ENCODE measurements at places on chromosomes 6 and 20.

DNA sequence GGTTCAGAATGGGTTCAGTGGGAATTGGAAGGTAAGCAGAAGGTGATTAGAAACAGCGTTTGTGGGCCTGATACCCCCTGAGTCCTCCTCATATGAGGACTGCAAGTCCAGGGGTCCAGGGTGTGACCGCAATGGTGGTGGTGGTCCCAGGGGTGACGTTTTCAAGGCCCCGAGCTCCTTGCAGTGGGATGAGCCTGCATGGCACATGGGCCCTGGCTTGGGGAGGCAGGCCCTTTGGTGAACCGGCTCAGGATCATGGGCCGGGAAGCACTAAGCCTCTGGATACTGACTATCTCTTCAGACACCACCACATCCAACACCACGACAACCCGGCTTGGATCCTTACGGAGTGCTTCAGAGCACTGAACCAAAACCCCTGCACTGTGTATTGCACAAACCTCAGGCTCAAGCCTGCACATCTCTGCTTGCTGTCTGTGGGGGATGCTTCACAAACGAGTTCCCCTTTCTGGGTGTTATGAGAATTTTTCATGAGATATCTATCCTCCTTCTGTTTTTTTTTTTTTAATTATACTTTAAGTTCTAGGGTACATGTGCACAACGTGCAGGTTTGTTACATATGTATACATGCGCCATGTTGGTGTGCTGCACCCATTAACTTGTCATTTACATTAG lies 67.9 kb downstream of the STK35 start:
- DNase-seq: no peak

- peak; percentile 67 for DNase-seq
These were observed 88.4 kb downstream of the HFE start for GRCh38 chr6:26175428-26176181.

DNA sequence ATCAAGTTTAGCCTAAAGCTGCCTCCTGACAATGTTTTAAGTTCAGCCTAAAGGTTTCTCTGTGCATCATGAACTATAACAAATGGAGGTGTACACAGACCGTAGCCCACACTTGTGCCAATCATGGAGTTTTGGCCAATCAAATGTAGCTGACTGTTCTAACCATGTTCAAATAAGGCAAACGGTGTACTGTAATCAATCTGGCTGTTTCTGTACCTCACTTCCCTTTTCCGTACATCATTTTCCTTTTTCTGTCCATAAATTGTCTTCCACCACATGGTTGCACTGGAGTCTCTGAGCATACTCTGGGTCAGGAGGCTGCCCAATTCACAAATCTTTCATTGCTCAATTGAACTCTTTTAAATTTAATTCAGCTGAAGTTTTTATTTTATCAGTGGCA lies 132.2 kb upstream of the UST start:
- DNase-seq: no peak

DNA sequence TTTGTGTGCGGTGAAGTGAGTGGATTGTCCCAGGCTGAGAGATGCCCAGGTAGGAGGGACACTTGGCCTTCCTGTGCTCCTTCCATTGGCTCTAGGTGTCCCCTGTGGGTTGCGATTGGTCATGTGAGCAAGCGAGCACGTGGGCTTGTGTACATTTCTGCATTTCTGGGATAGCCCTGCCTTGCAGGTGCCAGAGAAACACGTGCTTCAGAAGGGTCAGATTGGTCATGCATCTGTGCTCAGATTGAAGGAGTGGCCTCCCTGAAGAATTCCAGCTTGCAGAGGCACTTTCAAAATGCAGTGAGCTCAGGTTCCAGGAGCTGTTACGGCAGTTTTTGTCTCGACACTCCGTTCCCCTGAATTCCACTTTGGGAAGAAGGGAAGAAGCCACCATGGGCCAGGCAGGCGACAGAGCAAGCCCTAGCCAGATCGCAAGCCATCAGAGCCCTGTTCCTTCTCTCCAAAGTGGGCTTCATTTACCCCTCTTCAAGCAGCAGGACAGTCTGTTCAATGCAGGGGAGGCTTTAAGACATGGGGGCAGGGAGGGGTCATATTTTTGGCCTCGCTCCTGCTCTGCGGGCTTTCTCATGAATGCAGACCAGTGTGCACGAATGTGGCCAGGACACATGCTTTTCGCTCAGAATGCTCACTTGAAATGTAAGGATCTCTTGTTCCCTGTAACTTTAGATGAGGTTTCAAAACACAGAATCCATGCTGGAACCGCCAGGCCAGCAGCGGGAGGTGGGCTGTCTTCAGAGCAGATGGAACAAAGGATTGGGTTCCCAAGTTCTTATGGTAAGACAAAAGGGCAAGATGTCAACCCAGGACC lies 78.6 kb upstream of the AKAP12 start:
- peak; percentile 34 for DNase-seq

- DNase-seq: no peak
These were observed 163.7 kb downstream of the MAFB start for GRCh38 chr20:40525351-40525750.

- no peak for DNase-seq
These were observed 104.9 kb downstream of the SYNDIG1 start for GRCh38 chr20:24574307-24574706.

- no peak for DNase-seq
These were observed 5.5 kb upstream of the EPB41L1 start for GRCh38 chr20:36149012-36149411.

DNA sequence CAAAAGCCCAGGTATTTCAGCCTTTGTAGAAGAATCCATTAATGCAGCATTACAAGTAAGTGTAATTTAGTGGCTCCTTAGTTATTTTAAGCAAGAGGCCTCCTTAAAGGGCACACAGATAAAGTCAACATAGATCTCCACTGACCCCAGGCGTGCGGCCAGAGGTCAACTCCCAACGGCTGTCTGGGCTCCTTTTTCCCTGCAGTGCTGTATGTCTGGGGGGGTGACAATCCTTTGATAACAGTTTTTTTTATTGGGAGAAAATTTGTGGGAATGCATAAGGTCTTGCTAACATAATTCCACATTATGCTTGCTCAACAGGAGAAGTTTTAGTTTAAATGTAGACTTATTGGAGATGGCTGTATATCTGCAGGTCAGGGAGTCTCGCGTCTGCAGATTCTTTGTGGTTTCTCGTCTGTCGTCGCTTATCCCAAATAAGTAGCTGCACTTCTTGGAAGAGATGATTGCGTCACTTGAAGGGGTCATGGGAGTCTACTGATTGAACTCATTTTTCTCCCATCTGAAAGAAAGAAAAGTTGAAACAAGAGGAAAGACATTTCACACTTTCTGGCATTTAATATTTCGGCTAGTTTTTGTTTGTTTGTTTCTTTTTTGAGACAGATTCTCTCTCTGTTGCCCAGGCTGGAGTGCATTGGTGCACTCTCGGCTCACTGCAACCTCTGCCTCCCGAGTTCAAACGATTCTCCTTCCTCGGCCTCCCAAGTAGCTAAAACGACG lies 151.7 kb upstream of the AKAP12 start:
- no peak for DNase-seq

- no peak for DNase-seq
These were observed 18.7 kb upstream of the TOP1 start for GRCh38 chr20:41009946-41010345.

GRCh38 chr20:40279390-40279789 lies 409.6 kb downstream of the MAFB start:
- peak; percentile 50 for DNase-seq

GRCh38 chr6:52595000-52595795 lies 18.3 kb upstream of the TRAM2 start:
- DNase-seq: peak; percentile 91

DNA sequence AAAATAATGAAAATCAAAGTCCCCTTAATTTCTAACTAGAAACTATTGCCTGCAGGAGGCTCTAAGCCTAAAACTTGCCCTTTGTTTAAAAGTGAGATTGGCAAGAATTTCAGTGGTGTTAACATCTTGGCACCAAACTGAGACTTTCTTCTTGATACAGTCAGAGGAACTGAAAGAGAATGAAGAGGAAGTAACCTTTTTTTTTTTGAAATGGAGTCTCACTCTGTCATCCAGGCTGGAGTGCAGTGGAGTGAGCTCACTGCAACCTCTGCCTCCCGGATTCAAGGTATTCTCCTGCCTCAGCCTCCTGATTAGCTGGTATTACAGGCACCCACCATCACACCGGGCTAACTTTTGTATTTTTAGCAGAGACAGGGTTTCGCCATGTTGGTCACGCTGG lies 3.6 kb downstream of the DOP1A start:
- no peak for DNase-seq

DNA sequence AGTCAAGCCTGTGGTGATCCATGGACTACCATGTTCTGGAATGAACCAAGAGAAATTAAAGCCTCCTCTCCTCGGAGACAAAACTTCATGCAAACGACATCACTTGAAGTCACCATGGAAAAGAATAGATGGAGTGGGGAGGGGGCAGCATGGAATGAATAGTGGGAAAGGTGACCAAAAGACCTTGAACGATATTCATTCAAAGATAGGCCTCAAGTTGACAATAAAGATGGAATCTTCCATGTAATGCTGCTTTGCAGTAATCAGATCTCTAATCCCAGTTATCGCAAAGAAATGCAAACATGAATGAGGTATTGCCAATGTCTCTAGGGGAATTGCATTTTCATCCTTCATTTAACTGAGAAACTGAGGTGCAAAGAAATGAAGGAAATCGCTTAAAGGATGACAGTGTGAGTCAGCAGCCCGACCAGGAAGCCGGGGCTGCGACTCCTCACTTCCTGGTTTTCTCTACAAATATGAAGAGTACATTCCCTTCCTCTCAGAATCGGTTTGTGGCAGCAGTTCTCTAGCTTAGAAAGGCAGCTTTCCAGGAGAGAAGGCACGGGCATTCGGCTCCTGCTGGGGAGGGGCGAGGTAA lies 65.6 kb upstream of the RREB1 start:
- no peak for DNase-seq

DNA sequence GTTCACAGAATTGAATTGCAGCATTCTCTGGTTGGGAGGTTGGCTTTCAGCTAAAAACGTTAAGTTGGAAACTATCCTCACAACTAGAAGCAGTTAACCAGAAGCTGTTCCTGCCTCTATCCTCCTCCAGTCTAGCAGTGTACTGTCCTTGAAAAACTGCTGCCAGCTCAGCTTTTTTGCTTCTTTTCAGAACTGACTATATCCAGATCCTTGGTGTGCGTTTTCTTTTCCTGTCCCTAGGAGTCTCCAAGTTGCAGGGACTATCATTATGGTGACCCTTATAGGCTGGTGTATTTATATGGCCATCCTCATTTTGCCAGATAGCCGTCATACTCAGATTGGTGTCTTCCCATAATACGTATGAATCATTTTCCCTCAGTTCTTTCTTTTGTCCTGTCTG lies 5.5 kb downstream of the ITCH start:
- no peak for DNase-seq
